Fibroblast of lung (primary cell): ENCODE measurements at places on chromosomes 1 and 21. TPM values are rescaled to one million over a fixed set of nuclear protein-coding genes. Genes with fewer than 3 reads are reported as not detected.

Gene PBX1
- total RNA-seq: 39.8 and 46.7 TPM in 2 replicates

Gene CCDC27
- total RNA-seq: not detected in 2 replicates

Gene ORC1
- 0.26 and 0.83 TPM in 2 replicates for total RNA-seq

Gene CHIA
- not detected in 2 replicates for total RNA-seq

Gene DMRTA2
- total RNA-seq: under 0.01 TPM in 1 of 2 replicates, not detected in the other

Gene MINDY1
- total RNA-seq: 9.2 and 17.3 TPM in 2 replicates

Gene RHOU
- 11.4 and 20.8 TPM in 2 replicates for total RNA-seq

Gene ATG4C
- 10.3 and 12.1 TPM in 2 replicates for total RNA-seq

Gene LIN28A
- not detected in 2 replicates for total RNA-seq

Gene KCNAB2
- total RNA-seq: 2.3 and 2.5 TPM in 2 replicates

Gene ASCL5
- total RNA-seq: under 0.01 TPM in 1 of 2 replicates, not detected in the other
